Right cardiac atrium (tissue), 5 donors: ENCODE measurements at places on chromosomes 1 and 21. TPM values are rescaled to one million over a fixed set of nuclear protein-coding genes. Genes with fewer than 3 reads are reported as not detected.

The LRP8 gene
- total RNA-seq = 1.3 TPM

The C8A gene
- not detected for total RNA-seq

The KCNJ10 gene
- 0.31 TPM for total RNA-seq

The GLMP gene
- total RNA-seq = 28.4 TPM

The CFHR3 gene
- total RNA-seq = 0.49 TPM

The SLAMF1 gene
- 0.28 TPM for total RNA-seq

The GJB4 gene
- total RNA-seq = not detected

The BARHL2 gene
- not detected for total RNA-seq

The SHISA4 gene
- 96.6 TPM for total RNA-seq

The CD53 gene
- 24.4 TPM for total RNA-seq

DNA sequence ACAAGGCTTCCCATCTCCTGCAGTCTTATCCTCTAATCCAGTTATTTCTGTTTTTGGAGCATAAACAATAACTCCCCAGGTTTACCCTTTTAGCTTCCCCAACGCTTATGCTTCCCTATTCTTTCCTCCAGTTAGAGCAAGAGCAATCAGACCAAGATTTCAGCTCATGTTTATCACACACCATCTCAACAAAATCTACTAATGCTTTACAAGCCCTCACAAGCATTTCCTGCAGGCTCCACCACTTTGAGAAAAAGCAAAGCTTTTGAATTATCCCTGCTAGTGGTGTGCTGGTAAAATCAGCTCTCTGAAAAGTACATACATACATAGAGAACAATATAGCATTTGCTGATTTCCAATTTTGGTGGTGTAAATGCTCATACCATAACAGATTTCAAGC, 92.9 kb downstream of the EDEM3 start:
- no peak for DNase-seq

- DNase-seq = peak; percentile 98
These were observed at the start of gene DUSP23 for GRCh38 chr1:159780583-159781582. Gene DUSP23, plus strand, starts transcription at chr1:159780962. Its CDS starts 139 bp downstream, at chr1:159781101.

DNA sequence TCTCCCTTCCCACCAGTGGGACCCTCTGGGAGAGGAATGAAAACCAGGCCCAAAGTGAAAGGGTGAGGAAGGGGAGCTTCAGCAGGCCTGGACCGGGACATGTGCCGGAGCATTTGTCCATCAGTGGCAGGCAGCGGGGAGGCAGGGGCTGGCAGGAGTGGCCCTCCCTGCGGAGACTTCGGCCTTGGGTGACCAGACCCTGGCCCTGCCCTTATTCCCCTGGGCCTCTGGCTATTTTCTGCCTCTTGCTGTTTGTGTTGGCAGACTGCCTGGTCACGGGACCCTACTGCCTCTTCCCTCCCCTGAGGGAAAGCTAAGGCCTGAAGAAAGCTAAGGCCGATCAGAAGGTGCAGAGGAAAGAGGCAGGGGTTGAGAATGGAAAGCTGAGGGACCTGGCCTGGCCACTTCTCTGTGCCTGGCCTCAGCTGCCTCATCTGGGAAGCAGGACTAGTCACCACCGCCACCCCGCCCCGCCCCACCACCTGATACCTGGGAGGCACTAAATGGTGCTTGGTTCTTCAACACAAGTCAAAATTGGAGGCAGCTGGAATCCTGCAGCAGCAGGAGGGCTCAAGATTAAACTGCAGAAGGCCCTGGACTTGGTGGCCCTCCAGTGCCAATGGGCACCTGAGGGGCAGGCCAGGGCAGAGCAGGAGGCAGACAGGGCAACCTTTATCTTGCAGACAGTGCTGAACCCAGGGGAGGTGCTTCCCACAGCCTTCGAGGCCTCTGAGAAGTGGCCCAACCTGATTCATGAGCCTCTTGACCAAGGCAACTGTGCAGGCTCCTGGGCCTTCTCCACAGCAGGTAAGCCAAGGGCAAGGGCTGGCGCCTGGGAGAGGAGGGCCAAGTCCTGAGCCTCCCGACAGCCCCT, 7.9 kb downstream of the TINAGL1 start:
- peak; percentile 87 for DNase-seq

DNA sequence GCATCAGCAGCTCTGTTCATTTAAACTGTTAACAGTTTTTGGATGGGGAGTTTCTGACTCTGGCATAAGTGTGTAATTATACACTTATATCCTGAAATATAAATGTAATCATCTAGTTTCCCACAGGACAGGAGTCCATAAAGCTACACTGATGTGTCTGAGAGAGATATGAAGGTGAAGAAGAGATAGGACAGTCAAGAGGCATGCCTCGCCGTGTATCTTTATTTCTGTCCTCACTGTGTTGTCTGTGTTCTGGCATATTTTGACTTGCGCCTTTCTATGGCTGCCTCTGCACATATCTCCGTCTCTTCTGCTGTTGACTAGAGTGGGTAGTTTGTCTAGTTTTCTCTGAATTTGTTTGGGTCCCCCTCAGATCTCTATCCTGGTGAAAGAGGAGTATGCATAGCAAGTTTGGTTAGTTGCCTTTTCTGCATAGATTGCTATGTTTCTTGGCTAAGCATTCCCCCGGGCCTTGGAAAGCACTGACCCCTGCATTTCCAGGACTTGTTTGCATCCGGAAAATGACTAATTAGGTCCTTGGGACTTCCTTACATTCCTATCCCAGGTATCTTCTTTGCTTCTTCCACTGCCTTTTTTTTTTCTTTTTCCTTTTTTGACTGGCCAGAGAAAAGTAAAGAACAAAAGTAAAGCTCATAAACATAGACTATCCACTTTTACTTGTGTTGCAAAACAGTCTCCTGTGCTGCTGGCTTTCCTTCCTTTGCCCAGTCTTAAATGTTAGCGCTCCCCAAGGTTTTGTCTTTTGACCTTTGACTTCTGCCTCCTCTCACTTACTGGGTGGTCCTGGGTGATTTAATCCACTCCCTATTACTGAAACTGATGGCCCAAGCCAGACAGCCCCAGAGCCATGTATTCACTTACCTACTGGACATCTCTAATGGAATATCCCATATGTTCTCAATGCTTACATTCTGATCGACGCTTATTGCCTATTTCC, 27.6 kb upstream of the CNN3 start:
- DNase-seq = no peak

DNA sequence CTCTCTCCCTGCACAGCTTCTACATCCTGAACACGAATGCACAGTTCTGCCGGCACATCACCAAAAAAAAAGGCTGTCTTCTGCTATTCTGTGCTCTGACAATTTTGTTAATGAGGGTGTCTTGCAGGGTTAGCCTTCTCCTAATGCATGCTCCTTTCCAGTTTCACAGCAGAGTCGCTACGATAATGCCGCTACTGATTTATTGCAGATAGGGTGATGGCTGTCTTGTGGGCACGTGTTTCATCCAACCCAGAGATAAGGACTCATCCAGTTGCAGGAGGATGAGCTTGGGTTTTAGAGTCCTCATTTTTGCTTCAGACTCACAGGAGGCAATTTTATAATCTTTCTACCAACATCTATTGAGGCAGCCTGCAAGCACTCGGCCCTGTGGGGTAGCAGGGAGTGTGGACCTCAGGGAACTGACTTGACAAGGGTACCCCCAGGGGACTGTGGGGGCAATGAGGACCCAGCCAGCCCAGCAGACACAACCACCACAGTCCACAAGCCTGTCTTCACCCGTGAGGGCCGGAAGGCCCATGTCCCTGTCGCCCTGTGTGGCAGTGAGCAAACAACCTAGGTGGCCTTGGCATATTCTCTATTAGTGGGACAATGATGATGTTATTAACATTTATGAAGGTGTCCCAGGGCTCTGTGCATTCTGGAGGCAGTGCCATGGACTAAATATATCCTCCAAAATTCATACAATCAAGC, 15.4 kb upstream of the UTS2 start:
- no peak for DNase-seq

DNA sequence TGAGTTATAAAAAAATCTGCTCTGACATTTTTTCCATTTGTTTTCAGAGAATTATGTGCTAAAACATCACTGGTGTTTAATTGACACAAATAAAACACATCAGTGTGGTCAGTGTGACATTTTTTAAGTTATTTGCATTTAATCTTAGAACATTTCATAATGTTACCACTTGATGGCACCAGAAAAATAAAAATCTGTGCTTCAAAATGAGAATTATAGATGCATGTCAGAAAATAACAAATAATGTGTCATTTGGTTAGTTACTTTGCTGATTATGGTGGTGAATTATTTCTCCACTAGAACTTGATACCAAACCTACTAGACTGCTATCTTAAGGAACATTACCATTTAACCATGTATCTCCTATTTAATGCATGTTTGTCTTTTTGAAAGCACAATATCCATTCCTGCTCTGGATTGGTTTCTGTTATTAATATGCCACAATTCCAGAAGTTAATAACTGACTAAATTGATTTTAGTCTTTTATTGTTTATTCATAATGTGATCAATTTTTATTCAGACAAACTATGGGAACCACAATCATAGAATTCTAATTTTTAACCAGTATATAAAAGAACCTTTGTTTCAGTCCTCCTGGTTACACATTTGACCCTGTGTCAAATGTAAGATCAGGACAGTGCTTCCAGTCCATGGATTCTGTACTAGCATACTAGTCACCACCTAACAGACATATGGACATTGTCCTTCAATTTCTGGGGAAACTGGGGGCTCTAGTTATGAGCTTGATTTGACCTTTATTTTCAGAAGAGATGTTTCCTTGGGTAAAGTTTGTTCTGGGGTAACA, 81.0 kb downstream of the RPS6KC1 start:
- DNase-seq = no peak

DNA sequence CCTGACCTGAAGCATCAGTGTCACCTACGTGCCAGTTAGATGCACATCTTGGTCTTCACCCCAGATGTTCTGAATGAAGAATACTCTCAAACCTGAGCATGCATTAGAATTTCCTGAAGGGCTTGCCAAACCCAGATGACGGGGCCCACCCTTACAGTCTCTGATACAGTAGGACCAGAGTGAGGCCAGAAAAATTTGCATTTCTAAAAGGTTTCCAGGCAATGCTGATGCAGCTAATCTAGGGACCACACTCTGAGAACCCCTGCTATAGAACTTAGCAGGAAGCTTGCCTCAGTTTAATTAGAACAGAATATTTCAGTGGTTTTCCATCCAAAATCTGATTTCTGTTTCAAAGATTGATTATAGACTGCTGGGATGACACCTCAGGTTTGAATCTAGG, 9.9 kb upstream of the CTBS start:
- no peak for DNase-seq

DNA sequence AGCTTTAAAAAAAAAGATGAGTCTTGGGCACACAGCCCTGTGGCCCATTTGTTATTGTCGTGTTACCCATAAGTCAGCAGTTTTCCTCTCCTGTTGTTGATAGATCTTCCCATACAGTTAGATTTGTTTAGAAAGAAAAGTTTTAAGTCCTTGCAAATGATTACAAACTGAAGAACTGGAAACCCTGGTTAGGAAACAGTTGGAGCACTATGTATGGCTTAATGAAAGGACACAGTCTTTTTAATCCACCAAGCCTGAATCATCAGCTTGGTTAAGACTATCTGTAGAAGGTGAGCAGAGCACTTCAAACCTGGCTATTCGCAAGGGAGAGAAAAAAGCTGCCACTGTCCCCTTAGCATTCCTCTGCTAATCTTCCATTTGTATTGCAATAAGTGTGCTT, 241.0 kb downstream of the DISC1 start:
- no peak for DNase-seq

DNA sequence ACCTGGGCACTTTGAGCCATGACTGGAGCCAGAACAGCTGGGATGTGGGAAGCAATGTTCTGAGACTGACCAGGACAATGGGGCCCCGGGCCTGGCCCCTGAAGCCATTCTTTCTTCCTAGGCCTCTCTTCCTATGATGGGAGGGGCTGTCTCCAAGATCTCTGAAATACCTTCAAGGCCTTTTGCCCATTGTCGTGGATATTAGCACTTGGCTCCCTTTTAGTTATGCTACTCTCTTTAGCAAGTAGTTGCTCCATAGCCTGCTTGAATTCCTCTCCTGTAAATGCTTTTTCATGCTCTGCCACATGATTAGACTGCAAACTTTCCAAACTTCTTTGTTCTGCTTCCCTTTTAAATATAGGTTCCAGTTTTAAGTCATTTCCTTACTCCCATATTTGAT, 262.9 kb upstream of the CACYBP start:
- DNase-seq = no peak
